Central memory CD4-positive, alpha-beta T cell (primary cell): ENCODE measurements at places on chromosomes 12 and 14.

GRCh38 chr14:103395244-103395643 is 10.0 kb downstream of the MARK3 start:
- peak; percentile 28 for DNase-seq

DNA sequence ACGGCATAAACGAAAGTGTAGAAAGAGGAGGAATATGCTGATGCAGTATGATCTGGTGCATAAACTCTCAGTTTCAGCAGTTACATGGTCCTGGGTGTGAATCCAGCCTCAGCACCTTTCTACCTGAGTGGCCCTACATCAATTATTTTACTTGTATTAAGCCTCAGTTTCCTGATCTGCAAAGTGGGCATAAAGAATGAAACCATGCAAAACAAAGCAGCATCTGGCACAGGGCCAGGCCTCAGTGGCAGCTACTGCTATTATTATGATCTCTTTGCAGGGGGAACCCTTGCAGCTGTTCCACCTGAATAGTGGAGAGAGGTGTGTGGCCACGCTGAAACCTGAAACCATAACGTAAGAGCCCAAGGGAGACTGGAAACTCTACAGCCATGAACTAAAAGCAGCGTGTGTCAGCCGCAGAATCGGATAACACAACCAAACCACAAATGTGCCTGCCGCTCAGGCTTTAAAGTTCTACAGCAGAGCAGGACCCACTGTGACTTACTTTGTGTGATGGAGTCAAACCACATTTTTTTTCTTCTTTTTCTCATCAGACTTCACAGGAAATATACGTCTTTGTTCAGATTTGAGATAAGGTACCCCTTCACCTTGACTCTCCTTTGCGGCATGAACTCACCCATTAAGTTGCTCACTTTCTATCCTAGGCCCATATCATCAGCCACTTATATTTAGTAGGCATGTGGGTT is 29.2 kb upstream of the FOS start:
- DNase-seq = peak; percentile 96

DNA sequence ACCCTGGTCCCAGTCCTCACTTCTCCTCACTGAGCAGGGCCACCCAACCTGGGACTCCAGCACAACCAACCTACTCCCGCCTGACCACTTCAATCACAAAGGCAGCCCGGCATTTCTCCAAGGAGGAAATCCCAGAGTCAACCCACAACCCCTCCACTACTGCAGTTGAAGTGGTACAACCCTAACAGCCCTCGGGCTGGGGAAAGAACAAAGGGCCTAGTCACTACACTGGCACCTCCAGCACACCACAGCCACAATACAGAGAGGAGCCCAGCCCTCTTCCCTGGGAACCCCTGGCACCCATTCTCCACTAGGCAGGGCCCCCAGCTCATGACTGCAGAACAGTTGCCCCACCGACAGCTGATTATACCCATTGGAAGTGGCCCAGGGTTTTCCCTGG is 13.7 kb upstream of the OR5AU1 start:
- DNase-seq = no peak

DNA sequence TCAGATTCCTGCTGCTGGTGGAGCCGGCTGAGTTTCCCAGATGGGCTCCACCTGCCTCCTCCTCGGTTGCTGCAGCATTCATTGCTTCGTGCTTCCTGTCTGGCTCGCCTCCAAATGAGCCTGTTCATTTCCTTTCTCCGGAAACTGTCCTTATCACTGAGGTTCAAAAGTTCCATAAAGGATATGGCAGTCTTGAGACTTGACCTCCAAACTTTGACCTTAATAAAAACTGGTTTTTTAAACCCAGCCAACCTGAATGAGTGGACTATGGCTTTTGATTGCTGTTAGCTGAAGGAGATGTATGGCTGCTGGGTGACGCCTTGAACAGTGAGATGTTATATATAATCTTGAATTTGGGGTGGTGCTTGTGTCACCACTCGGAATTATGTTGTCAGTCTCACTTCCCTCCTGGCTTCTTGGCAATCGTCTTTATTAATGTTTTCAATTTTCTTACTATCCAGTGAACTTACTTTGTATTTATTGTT is 62.7 kb downstream of the RASSF3 start:
- peak; percentile 50 for DNase-seq

DNA sequence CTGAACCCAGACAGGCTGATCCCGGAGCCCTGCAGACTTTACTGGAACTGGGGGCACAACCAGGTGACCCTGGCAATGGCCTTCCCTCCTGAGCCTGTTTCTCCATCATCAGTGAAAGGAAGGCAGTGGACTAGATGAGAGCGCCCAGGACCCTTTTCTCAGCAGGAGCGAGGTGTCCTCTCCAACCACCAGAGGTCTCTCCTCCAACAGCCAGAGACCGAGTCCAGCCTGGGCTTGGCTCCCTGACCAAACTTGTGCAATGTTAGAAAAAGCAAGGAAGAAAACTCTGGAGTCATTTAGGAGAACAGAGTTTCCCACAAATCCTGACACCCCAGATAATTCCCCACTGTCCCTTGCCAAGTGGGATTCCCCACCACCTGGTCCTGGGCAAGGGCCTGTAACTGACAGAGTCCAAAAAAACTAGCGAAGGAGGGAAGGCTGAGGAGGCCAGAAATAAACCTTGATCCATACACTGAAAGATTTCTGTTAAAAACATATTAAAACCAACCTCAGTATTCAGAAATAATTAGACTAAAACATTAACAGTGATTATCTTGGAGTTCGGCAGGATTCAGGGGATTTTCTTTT is 9.0 kb downstream of the RPS6KL1 start:
- no peak for DNase-seq

- no peak for DNase-seq
These were observed 169.8 kb downstream of the LRIG3 start for GRCh38 chr12:58750484-58750883.

- no peak for DNase-seq
These were observed 454.9 kb downstream of the LRIG3 start for GRCh38 chr12:58465418-58465817.

DNA sequence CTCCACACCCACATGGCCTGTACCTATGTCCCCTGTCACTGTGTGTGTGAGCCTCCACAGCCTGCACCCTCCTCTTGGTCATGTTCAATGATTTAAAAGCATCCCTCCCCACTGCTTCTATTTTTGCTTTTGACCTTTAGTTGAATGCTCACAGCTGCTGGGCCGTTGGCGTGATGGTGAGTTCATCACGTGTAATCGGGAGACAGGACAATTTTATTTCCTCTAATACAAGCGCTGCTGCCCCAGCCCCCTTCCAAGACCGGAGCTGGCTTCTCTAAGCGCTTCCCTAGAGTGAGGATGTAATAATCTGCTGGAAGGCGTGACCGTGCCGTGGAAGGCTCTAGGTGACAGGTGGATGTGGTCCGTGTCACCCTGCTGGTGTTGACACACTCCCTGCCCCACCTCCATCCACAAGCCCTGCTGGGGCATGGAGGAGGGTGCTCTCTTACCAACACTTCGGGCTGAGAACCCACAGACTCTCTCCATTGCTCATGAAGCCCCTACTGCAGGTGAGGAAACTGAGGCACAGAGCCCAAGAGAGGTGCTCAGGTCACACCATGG is 25.4 kb downstream of the CCDC85C start:
- DNase-seq = no peak

GRCh38 chr12:16611146-16611545 is 5.2 kb upstream of the LMO3 start:
- no peak for DNase-seq

DNA sequence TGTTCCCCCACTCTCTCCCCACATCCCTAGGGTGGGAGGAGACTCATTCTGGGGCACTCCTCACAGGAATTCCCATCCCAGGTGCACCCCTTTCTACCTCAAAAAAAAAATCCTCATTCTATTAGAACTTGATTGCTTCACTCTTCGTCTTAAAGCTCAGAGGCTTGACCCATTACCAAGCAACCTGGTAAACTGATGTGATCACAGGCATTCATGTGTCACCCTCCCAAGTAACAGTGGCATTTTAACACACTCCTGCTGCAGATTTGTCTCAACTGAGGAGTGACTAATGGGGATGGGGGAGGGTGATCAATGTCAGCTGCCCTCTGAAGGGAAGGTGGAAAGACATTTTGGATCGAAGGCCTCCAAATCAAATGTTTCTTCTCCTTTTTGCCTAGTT is 78.1 kb upstream of the PTHLH start:
- DNase-seq = no peak

- no peak for DNase-seq
These were observed 375.3 kb downstream of the C12orf75 start for GRCh38 chr12:105705765-105706164.

DNA sequence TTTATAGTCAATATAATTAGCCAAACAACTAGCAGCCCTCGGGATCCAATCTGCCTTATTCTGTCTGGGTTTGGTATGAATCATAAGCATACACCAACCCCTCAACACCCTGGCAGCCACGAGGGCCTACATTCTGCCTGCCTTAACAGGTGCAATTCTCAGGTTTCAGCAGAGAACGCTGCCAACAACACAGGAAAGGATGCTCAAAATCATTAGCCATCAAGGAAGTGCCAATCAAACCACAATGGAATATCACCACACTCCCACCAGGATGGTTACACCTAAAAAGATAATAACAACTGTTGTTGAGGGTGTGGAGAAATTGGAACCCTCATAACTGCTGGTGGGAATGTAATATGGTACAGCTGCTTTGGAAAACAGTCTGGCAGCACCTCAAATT is 122.8 kb downstream of the TTC7B start:
- no peak for DNase-seq

DNA sequence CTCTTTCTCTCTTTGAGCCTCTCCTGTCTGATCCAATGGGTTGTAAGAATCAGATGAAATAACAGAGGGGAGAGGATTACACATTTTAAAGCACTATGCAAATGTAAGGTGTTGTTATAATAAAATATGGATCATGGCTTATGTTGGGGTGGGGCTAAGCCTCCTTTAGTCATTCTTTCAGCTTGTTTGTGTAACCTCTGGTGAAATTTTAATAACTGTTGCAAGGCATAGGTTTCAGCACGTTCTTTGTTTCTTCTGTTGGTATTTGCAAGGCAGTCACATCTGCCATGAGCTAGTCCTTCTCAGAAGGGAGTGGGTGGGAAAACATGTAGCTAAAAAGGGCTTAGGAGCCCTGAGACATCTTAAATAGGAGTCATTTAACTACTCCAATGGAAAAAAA is 74.8 kb upstream of the FRMD6 start:
- no peak for DNase-seq

DNA sequence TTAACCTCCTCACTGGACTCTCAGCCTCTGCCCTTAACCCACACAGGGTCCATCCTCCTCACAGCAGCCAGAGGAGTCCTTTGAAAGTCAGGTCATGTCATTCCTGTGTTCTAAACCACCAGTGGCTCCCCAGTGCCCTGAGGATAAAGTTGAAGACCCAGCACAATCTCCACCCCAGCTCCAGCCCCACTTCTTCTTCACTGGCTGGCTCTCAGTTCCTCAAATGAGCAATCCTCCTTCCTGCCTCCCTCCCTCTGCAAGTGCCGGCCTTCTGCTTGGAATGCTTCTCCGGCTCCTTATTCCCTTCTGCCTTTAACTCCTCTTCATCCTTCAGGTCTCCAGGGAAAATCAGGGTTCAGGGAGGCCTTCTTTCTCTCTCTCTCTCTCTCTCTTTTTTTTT is 32.0 kb upstream of the SPPL3 start:
- no peak for DNase-seq

DNA sequence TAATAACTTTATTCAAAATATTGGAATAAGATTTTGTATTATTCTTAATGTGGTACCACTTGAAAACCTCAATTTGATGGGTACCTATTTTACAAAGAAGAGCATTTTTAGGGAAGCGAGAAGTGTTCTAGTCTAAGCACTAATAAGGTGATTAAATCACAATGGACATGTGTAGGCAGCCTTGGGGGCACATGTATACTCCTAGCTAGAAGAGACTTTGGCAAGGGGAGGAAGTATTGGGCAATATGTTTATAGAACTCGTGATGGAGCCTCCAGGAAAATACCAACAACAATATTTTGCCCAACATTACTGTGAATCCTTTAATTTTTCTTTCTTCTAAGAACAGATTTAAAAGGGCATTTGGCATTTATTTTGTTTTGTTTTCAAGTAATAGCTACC is 280.3 kb downstream of the ADAMTS20 start:
- DNase-seq = no peak

GRCh38 chr12:105947906-105948305 is 190.8 kb downstream of the NUAK1 start:
- no peak for DNase-seq

GRCh38 chr14:52304248-52304904 is 9.7 kb upstream of the PTGER2 start:
- DNase-seq = no peak

GRCh38 chr12:26271889-26272492 is 76.6 kb downstream of the SSPN start:
- DNase-seq = no peak

- no peak for DNase-seq
These were observed 9.6 kb downstream of the MMP14 start for GRCh38 chr14:22845821-22846625.
